CD4-positive, alpha-beta T cell treated with Interleukin-17A for 4 hours (primary cell): ENCODE measurements at places on chromosomes 7 and 10.

- peak; percentile 5 for DNase-seq
Measured at GRCh38 chr7:116809636-116810266, 52.6 kb upstream of the CAPZA2 start.

GRCh38 chr7:13801669-13802068, 187.8 kb downstream of the ETV1 start:
- DNase-seq = no peak

DNA sequence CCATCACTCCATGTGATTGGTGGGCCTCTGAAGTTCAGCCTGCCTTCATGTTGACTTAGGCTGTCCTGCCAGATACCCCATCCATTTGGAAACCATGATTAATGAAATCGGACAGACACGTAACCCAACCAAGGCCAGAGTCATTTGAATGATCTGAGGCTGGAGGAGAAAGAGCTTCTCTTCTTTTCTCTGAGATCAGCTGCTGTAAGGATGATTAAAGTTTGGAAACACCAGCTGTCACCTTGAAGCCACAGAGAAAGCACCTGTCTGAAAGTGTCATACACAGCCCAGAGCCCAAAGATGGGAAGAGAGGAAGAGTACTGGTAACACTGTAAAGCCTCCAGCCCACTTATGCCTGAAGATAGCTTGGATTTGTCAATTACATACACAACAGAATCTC, 22.9 kb downstream of the NEBL start:
- no peak for DNase-seq

DNA sequence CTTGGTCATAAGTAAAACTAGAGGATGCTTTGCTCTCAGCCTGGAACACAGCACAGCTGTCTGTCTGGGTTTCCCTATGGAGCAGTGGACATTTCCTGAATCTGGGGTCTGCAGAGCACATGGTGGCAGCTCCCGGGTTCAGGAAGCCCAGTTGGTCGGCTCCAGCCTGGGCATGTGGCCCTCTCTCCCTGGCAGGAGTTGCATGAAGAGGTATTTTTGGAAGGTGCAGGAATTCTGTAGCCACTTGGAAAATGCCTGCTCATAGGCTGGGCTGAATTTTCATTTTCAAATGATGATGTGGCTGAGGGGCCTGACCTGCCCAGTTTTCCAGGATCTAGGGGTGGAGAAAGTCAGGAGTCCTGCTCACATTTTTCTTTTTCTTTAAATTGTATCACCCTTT, 6.7 kb upstream of the TPST1 start:
- DNase-seq = no peak

- no peak for DNase-seq
Measured at GRCh38 chr7:33243319-33243881, 114.0 kb downstream of the BBS9 start.

DNA sequence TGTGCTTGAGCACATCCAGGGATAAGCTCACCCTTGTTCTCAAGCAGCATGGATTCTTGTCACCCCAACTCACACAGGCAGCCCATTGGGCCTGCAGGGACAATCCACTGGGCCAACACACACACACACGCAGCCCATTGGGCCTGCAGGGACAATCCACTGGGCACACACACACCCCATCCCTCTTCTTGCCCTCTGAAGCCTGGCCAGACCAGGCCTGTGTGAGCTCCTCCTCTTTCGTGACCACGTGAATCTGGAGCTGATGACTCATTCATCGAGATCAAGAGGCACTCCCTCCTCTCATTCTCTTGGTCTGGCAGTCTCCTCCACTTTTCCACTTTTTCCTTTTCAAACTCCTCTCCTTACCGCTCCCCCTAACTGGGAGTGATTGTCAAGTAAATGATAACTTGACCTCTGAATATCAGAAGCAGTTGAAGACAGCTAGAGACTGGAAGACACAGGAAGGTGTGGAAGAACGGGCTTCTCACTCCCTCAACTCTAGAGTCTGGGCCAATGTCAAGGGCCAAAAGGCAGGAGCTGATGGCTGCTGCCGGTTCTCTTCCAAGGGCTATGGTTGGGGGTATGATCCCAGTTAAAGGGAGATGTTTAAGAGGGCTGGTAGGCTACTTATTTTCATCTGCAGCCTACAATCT, 89.7 kb downstream of the HIPK2 start:
- no peak for DNase-seq

- DNase-seq = no peak
Measured at GRCh38 chr7:22651036-22651435, 76.0 kb upstream of the IL6 start.

- no peak for DNase-seq
Measured at GRCh38 chr10:61634746-61635145, 28.0 kb upstream of the CABCOCO1 start.

DNA sequence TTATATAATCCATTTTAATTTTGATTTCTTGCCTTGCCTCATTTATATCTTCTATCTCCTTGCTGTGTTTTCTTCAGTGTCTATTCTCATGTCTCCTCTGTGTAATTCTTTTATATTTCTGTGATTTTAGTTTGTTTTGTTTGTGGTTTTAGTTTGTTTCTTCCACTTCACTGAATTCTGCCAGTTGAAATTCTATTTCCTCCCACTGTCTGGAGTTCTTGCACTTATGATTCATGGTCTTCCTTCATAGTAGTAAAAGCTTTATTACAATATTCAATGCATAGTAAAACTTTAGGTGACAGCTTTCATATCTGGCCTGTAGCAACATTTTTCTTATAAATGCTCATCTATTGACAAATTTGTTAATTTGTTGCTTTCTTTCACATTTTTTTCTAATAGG, 113.3 kb downstream of the MAGI2 start:
- DNase-seq = no peak
